AG10803 (cell line): ENCODE measurements at places on chromosomes 1 and 21.
A peak's percentile ranks its signal among the peaks of the same experiment; 100 is the strongest.

GRCh38 chr1:79708646-79709265 lies 702.2 kb upstream of the ADGRL4 start:
- no peak for DNase-seq

DNA sequence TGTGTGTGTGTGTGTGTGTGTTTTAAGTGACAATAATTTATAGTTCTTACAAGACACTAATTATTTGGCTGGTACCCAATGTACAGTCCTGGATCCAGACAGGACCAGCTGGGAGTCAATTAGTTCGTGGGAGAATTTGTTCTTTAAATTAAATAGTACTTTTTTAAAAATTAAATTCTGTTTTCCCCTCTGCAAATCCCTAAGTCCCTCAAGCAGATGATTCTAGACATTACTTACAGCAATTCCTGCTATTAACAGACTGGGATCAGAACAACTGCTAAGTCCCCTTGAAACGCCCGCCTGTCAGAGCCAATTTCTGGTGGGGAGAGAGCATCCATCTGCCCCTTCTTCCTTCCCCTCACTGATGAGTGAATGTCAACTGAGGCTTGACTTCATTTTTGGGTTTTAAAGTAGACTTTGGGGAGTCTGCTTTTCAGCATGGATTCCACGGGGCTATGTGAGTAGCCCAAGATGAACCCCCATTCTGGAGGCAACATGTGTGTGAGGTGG lies 83.9 kb downstream of the SMYD2 start:
- DNase-seq: no peak

DNA sequence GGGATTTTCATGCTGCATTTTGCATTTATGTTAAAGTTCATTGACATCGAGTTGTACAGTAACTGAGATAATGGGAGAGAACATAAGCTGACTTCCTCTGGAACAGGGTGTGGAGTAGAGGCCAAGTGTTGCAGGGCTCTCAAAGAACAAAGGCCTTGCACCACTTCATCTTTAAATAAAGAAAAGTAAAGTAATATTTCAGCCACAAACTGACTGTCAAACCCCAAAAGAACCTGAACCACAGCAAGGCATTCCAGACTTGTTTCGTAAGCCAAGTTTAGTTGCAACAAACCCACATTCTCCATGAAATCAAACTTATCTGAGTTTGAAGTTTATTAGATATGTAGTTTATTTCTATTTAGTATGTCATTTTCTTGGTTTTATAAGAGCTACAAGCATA lies 19.1 kb upstream of the HMGCS2 start:
- peak; percentile 51 for DNase-seq

DNA sequence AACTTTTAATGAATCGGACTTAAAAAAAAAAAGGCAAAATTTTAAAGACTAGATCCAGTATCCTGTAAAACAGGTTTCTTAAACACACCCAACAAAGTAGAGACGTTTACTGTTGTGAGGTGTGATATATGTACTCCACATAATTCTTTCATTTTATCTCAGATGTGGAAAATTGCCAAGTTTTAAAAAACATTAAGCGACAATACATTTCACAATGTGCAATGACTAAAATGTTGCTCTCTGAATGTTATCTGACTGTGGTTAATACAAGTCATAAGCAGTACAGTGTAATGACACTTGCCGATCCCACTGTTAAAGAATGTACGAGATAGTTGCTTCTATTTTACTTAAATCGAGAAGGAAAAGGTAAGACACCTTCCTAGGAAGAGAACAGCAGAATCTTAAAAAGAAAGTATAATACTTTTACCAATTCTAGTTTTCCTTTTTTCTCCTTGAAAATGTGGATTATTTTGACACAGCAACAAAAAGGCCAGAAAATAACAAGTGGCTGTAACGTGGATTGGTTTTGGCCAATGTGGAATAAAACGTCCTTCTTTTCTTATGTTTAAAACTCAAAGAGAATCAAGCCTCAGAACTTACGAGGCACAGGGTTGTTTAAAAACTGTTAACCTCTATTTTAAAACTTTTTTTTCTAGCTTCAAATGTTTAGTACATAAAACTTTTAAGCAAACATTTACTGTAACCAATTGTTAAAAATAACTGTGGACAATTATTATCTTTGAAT lies 51.4 kb downstream of the TP53BP2 start:
- no peak for DNase-seq

GRCh38 chr1:111227851-111228747 lies 586 bp downstream of the CHI3L2 start:
- peak; percentile 78 for DNase-seq

GRCh38 chr1:36955016-36955415 lies 79.3 kb downstream of the GRIK3 start:
- DNase-seq: no peak
